ENCODE measurements at places on chromosomes 11 and 22.

GRCh38 chr11:103803062-103803461 lies 233.4 kb upstream of the DDI1 start:
- ATAC-seq: no peak

DNA sequence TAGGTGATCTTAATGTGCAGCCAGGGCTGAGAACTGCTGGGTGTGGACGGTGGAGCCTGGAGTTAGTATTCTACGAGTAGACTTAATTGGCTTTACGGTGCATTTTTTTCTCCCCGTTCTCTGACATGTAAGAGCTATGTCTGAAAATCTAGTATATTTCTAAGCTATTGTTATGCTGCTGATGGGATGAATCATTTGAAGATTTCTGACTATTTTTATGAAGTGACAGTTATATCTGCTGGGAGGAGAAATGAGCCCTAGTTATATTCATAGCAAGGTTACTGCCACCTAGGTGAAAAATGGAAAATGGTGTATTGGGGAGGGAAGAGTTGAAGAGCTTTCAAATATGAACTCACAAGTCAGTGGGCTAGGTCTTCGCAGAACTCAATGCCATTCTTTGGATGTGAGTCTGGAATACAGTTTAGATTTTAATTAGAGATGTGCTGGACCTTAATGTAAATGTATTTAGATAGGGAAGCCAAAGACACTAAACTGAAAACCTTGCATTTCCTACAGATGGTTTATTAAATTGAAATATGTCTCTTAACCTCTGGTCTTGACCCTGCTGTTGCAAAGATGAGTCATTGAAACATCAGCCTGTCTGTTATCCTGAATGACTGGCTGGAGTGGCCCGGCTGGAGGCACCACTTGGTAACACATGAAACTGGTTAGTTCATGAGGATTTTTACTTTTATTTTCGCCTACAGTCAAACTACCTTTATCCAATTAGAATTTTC lies 293.7 kb downstream of the DDX10 start:
- ATAC-seq: peak; percentile 90

DNA sequence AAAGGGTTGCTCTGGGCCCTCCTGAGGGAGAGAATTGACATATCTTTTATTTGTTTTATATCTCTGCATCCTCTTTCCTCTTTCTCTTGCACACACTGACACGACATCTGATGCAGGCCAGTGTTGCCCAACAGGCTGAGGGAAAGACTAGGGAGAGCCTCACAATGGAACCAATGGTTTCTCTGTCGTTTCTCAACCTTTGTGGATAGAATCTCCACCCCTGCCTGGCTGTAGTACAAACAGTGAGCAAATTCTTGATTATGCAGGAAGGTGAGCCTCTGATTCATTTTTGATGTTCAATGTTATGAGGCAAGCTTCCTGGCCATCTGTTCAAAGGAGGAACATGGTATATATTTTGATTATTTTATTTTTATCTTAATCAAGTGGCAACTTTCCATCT lies 49.8 kb upstream of the PLET1 start:
- ATAC-seq: no peak

GRCh38 chr11:76215941-76216340 lies 9.6 kb upstream of the WNT11 start:
- ATAC-seq: peak; percentile 45

DNA sequence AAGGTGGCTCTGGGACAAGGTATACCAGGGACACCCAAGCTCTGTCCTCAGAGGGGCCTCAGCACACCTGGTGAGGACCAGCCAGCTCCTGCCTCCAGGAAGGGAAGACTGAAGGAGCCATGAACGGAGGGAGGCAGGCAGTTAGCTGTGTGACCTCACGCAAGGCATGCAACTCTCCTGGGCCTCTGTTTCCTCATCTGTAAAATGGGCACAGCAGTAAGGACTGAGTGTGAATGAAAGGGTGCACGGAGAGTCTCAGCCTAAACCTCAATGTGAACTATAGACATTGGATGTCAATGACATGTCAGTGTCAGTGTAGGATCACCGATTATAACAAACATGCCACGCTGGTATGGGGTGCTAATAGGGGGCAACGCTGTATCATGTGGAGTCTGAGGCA lies 18.4 kb downstream of the PGA5 start:
- ATAC-seq: no peak
